HuH-7 (cell line): ENCODE measurements at places on chromosomes 3 and 15.

DNA sequence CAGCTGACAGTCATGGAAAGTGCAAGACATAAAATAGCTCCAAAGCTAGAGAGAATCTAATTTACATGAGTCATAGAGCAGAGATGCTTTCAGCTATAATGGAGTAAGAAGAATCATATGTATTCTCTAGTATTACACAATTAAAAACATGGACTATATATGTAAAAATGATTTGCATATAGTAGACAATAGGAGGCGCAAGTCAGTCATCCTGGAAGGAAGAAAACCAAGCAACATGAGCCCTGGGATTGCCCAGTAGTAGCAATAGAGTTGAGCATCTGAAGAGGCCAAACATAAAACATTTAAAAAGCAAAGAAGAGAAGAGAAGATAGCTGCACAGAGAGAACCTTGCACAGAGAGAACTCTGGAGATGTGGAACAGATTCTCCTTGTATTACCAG lies 455.0 kb downstream of the EPHA3 start:
- no peak for DNase-seq

DNA sequence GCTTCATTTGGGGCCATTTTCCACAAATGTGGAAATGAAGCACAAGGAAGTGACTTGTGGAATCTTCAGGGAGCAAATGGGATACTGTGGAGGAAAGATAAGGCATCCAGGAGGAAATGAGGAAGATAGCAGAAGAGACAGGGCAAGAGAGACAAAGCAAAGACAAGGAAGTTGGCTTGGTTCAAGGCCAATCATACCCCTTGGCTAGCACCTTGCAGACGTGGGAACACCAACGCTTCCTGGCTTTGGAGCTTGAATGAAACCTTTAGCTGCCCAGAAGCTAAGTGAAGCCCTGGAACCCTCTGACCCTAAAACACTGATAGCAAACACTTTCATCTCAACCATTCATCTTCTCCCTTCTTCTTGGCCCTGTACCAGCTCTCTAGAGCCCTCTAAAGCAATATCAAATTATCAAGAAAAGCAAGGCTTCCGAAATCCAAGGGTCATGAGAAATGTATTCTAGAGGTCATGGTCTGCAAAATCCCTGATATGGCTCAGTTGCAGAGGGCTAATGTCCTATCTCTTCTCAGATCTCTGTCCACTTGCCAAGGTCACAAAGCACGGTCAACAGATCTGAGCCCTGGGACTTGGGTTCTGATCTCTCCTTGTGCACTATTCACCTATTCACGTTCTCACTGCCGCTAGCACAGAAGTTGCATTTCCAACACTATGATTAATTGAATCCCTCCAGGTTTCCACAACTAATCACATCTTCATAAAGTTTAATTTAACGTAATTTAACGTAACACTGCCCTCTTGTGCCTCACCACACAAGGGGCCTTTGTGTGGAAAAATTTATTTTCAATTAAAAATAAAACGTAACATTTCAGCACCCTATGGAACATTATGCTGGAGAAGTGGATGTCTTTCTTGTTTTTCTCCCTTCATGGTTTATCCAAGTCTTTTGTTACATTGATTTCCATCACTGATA lies 557.6 kb upstream of the ADAMTS9 start:
- no peak for DNase-seq

DNA sequence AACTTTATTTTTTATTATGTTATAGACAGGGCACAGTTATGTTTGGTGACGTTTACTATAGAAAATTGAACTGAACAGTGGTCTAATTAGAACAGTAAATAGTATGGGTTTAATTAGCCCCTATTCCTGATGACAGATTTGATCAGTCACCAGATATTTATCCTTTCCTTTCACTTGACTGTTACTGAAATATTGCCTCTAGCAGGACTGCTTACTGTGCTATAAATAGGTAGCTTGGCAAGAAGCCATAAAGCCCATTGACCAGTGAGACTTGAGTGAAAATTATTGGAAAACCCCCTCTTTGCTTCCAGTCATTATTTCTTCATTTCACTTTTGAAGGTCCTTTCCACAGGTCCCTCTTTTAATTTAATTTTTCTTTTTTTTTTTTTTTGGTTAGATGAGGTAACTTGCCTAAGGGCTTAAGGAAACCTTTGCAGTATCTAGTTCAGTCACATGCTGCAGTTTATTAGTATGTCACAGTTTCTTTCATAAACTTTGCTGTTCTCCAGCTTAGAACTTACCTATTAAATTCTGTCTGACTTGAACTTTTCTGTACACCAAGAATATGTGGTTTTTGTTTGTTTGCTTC lies 115.6 kb downstream of the ADAMTSL3 start:
- no peak for DNase-seq

GRCh38 chr15:49986326-49986725 lies 132.7 kb downstream of the ATP8B4 start:
- DNase-seq, result no peak

- DNase-seq, result no peak
Observed at GRCh38 chr15:73515527-73515926, 72.6 kb downstream of the REC114 start.

- DNase-seq, result no peak
Observed at GRCh38 chr3:143294188-143294587, 174.6 kb downstream of the CHST2 start.

DNA sequence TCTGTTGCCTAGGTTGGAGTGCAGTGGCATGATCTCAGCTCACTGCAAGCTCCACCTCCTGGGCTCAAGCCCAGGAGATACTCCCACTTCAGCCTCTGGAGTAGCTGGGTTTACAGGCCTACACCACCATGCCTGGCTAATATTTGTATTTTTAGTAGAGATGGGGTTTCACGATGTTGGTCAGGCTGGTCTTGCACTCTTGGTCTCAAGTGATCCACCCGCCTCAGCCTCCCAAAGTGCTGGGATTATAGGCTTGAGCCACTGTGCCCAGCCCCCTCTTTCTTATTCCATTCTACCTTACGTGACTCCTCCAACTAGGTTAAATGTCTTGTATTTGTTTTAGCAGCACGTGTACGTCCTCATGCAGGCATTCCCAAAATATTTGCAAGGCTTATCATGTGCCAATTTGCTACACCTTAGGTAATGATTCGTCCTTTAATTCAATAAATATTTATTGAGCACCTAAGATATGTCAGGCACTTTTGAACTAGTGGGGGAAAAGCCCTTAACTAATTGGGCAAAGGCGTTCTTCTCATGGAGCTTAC lies 14.9 kb upstream of the MAGI1 start:
- no peak for DNase-seq

DNA sequence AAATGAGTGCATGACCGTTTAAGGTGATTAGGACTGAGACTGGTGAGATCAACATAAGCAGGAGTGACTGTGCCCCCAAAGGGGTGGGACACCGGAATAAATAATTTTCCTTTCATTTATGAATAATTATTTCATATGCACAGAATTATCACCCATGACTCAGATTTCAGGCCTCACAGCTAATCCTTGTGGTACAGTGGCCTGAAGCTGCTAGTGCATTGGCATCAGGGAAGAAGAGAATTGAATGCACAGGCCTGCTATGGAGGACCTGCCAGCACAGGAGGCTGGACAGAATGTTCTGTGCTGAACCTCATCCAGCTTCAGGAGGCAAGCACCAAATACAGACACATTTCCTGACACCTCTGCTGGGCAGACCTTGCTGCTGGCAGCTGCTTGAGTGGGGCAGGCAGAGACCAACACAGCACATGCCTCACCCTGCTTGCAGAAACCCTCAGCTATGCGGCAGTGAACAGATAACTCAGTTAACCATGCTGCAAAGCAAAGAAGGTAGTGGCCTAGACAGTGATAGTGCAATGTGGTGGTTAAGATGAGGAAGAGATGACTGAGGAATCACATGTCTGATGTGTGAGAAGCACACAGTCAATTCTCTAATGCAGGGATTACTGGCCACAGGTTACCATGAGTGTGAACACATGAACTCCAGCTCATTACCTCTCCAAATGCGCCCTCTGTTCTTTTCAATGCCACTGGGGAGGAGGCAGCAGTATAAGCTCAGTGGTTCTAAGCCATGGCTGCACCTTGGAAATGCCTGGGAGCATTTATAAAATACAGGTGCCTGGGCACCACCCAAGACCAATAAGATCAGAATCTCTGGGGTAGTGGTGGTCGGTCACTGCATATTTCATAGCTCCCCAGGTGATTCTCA lies 68.1 kb upstream of the SCN5A start:
- DNase-seq, result no peak

- no peak for DNase-seq
Observed at GRCh38 chr15:62857411-62857853, 185.1 kb upstream of the TPM1 start.

DNA sequence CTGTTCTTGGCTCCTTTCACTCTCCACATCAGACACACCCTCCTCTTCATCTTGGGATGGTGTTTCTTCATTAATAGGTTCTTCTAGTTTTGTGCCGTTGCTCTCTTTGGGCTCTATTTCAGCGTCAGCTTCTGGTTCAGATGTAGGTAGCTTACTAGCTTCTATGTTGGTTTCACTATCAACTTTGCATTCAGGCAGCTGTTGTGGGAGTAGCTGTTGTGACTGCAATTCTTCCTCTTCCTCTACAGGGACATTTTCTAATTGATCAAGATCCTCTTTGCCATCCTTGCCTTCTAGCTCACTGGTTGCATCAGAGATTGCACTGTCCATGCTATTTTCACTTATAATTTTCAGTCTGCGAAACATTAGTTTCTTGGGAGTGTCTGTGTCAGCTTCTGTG lies 80.1 kb downstream of the SETD2 start:
- DNase-seq, result no peak

DNA sequence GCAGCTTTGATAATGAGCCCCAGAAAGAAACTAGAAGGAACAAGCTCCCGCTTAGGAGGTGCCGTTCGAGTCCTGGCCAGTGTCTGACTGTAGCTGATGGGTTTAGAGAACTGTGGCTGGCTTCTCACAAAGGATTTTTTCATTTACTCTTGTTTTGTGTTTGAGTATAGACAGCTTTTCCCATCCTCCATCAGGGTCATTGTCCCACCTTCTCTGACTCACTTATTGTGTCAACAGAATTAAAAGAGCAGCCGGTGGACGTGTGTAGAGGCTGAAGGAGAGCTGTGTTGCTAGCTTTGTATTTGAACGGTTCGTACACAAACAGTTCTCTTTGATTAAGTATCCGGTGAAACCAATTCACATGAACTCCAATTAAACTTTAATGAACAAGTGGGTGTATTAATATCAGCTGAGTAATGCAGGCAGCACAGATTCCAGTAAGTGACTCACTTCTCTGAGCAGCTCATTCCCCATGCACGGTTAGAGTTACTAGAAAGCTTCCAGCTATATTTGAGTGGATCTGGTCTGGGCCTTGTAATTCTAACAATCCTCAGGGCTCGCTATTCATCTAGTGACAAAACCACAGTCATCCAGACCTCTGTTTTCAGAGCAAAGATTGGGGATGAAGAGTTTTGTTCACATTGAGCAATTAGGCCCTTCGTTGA lies 141.0 kb downstream of the LPP start:
- DNase-seq, result no peak

DNA sequence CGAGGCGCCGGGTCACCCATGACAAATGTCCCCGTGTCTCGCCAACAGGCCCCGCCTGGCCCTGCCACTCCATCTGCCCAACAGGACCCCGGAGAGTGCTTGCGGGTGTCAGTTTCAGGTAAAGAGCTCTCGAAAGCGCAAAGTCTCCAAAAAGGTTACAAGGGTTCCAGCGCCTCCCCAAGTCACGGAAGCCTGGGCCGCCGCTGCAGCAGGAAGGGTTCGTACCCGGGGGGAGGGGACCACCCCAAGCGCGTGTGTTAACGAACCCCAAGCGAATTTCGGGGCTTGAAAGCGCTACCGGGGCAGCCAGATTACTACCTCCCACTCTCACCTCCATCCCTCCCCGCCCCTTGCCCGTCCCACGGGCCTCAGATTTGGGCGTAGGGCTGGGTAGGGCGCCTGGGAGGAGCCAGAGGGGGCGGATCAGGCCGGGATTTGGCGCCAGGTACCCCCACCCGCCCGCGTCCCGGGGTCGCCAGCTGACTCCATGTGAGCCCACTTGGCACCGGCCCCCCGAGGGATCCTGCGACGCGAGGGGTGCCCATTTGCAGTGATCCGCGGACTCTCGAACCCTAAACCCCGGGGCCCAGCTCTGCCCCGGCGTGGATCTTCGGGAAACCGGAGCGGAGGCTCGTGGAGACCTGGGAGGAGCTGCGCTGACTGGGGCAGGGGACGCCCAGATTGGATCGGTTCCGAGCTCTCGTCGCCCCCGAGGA lies 85.9 kb downstream of the NR2F2 start:
- no peak for DNase-seq

- DNase-seq, result no peak
Observed at GRCh38 chr3:188469228-188469885, 315.4 kb downstream of the LPP start.

- no peak for DNase-seq
Observed at GRCh38 chr3:145739926-145740325, 421.1 kb downstream of the PLOD2 start.

GRCh38 chr15:63473999-63474809 lies 30.2 kb upstream of the USP3 start:
- peak; percentile 55 for DNase-seq

- DNase-seq, result no peak
Observed at GRCh38 chr3:127747066-127747465, 74.3 kb downstream of the ABTB1 start.

DNA sequence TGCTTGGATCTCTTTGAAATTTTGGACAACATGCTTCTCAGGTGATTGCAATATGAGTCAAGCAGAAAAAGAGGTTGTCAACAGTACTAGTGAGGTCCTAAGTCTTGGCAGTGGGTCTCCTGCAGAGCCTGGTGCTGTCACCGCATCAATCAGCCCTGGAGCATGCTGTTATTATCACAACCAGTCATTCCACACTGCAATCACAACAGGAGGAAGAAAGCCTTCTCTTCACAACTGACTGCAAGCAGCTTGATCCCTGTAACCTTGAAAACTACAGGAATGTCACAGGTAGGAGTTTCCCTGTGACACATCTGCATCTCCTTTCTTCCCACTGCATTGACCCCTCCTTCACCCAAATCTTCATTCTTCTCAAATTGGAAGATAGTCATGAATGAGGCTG lies 451.1 kb upstream of the ATP11B start:
- no peak for DNase-seq

- peak; percentile 46 for DNase-seq
Observed at GRCh38 chr15:53978253-53978906, at the start of gene UNC13C. Gene UNC13C, plus strand, starts transcription at chr15:53978441. Its CDS starts 34,463 bp downstream, at chr15:54012904.

GRCh38 chr3:37993820-37994638 lies 3.4 kb downstream of the VILL start:
- peak; percentile 67 for DNase-seq

- no peak for DNase-seq
Observed at GRCh38 chr3:45763303-45763675, 33.0 kb downstream of the SLC6A20 start.

- no peak for DNase-seq
Observed at GRCh38 chr3:43370293-43370980, 84.1 kb downstream of the SNRK start.

DNA sequence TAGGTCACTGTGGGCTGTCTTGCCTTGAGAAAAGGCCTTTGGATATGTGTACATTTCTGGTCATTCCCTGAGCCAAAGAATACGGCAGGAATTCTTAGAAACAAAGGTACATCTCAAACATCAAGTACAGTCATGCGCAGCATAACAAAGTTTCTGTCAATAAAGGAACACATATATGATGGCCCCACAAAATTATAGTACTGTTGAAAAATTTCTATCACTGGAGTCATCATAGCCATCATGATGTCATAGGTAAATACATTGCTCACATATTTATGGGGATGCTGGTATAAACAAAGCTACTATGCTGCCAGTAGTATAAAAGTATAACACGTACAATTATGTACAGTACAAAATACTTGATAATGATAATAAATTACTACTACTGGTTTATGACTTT lies 38.9 kb upstream of the NECTIN3 start:
- no peak for DNase-seq

GRCh38 chr3:55486857-55487380 lies at the start of gene WNT5A:
Gene WNT5A, minus strand, starts transcription at chr3:55487306. Its CDS starts 321 bp downstream, at chr3:55486985.
- no peak for DNase-seq
